ENCODE measurements at places on chromosomes 6 and 20. TPM values are rescaled to one million over a fixed set of nuclear protein-coding genes. Genes with fewer than 3 reads are reported as not detected.
A peak's percentile ranks its signal among the peaks of the same experiment; 100 is the strongest.

The PRICKLE4 gene
- total RNA-seq, result 11.4 TPM

The RHAG gene
- not detected for total RNA-seq

The LGSN gene
- total RNA-seq, result not detected

GRCh38 chr20:15937179-15937578 lies 636.1 kb downstream of the KIF16B start:
- no peak for DNase-seq

GRCh38 chr20:1310071-1310470 lies 18.9 kb downstream of the SDCBP2 start:
- DNase-seq, result no peak

DNA sequence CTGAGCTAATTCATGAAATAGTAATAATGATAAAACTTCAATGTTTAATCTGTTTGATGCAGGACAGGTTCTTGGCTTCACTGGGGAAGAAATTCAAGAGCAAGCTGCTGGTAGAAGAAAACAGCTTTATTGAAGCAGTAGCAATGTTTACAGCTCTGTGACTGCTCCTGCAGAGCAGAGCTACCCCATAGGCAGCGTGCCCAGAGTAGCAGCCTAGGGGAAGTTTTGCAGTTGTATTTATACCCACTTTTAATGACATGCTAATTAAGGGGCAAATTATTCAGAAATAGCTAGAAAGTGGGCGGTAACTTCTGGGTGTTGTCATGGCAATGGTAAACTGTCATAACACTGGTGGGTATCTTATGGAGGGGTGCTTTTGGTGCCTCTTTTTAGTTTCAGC lies 518.0 kb downstream of the RFPL4B start:
- no peak for DNase-seq

DNA sequence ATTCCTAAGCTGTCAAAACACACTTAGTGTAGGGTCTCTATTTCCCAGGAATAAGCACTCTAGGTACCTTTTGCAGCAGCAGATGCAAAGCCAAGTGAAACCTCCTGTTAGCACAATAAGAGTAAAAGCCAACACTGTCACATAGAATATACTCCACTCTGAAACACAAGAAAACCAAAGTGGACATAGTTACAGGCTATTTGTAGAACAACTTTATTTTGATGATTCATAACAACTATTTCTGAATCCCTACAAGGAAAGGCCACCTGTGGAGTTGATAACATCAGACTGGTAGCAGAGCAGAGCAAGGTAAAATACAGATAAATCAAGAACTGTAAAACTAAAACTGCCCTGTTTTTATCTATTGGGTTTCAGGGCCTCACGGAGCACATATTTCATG lies 59.7 kb downstream of the ALDH5A1 start:
- no peak for DNase-seq

DNA sequence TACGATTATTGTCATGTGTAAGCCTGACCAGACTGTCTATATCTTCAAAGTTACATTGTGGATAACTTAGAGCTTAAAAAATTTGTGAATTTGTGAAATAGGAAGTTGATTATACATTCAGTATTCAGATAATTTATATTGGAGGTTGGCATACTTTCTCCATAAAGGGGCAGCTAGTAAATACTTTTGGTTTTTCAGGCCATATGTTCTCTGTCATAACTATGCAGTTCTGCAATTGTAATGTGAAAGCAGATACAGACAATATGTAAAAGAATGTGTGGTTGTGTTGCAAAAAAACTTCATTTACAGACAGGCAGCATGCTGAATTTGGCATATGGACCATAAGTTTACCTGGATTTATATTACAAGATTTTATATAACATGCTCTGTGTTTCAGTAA lies 29.3 kb downstream of the HSF2 start:
- no peak for DNase-seq

DNA sequence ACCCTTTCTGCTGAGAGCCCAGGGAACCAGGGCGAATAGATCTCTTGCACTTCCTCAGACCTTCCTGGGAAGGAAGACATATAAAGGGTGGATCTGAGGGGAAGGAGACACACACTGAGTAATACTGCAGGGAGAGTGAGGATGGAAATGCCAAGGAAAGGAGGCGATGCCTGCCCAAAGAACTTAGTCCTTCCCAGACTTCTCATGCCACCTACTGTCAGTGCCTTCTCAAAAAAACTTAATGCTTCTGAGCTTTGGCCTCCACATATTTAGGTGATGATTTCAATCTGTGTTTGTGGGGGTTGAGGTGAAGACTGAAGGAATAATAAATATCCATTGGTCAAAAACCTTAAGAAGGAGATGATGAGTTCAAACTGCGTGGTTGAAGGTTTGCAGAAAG lies 9.7 kb downstream of the BTN3A1 start:
- no peak for DNase-seq

DNA sequence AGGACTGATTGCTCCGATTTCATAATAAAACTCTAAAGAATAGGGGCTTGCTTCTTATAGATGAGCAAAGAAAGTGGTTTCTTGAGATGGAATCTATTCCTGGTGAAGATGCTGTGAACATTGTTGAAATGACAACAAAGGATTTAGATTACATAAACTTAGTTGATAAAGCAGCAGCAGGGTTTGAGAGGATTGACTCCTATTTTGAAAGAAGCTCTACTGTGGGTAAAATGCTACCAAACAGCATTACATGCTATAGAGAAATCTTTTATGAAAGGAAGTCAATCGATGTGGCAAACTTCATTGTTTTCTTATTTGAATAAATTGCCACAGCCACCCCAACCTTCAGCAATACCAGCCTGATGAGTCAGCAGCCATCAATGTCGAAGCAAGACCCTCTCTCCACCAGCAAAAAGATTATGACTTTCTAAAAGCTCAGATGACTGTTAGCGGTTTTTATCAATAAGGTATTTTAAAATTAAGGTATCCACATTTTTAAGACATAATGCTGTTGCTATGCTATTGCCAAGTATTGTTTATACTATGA lies 12.7 kb upstream of the MTRF1L start:
- no peak for DNase-seq

DNA sequence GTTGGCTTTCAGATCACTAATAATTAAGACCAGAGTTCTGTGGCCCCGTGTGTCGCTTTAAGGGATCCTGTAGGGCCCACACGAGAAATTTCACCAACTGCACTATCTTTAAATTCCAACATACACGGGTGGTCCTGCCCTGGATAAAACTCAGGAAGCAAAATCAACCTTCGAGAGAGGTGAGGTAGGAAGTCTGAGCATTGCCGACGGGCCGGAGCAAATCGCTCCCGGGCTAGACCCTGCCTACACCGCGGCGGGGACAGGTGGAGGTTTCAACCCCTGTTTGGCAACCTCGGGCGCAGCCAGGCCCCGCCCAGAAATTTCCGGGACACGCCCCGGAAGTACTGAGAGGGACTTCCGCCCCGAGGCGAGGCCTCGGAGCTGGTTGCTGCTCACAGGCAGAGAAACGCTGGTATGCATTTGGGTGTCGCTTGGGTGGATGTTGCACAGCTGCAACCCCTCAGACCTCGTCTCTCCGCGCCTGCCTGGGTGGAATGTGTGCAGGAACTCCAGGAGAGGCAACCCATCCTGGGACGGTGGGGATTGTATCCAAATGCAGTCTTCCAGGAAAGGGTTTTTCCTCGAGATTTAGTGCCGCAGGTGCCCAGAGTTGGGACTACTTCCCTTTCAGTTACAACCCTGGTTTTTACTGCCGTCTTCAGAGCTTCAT lies 19.9 kb downstream of the ZKSCAN8 start:
- DNase-seq, result peak; percentile 13

DNA sequence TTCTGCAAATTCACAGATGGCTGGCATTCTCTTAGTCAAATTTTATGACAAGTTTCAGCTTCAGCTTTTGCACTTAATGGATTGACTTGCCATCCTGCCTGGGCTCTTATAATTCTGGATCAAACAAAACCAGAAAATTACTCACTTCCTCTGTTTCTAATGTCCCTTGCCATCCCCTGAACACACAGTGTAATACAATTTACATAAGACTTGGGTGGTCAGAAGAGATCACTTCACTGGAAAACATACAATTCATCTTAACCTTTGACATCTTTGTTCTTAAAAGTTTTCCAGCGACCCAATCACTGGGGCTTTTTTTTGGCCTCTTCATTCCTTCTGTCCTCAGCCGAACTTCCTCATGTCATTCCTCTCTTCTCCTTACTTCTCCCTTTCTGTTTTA lies 199.0 kb downstream of the ARHGAP18 start:
- no peak for DNase-seq

All from prostate gland (tissue), 2 donors.